ENCODE measurements at places on chromosomes 1 and 21. TPM values are rescaled to one million over a fixed set of nuclear protein-coding genes. Genes with fewer than 3 reads are reported as not detected.

Gene SLC35D1
- 7.9 TPM for total RNA-seq

- no peak overlapping the region for H3K27ac ChIP-seq
- no peak overlapping the region for H3K4me3 ChIP-seq
- no peak for DNase-seq
- H3K4me1 ChIP-seq: no peaks in the 10 kb centered on the region
- no peaks in the 10 kb centered on the region for H3K36me3 ChIP-seq
- no peaks in the 10 kb centered on the region for H3K27me3 ChIP-seq
These were observed 528.1 kb downstream of the KIF26B start for GRCh38 chr1:245682638-245683628.

DNA sequence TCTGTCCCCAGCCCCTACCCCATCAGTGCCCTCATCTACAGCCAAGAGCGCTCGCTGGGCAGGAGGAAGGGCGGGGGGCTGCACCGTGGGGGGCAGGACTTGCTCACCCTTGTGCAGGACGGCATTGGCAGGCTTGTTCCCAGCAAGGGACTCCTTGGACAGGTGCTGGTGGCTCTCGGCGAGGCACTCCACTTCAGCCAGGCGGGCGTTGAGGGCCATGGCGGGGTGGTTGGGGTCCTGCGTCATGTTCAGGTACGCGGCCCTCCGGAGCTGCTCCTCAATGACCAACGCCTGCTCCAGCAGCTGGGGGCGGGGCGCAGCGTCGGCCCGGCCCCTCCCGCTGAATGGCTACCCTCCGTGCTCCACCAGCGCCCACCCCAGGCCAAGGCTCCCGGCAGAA is 64.0 kb downstream of the KCNAB2 start:
- peaks cover 22% of the 10 kb centered on the region for H3K27me3 ChIP-seq
- no peak for DNase-seq

- no peaks in the 10 kb centered on the region for H3K36me3 ChIP-seq
- no peak for DNase-seq
These were observed 171.5 kb upstream of the IRF2BP2 start for GRCh38 chr1:234781241-234782065.

DNA sequence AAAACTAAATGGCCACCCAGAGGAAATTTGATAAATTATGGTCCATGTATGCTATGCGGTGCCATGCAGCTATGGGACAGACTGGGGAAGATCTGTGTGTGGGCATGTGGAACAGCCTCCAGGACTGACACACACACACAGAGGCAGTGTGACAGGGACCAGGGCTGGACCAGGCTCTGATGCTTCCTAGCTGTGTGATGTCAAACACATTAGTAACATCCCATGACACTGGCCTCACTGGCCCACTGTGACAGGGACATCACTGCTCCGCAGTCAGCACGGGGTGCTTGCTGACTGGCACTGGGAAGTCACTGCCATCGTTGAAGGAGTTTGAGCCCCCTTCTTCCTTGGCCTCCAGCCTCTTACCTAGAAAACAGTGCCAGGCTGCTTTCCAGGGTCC is 13.9 kb downstream of the RAP1GAP start:
- no peak for DNase-seq
- H3K4me3 ChIP-seq: no peak overlapping the region
- peaks cover 22% of the 10 kb centered on the region for H3K27me3 ChIP-seq
- no peaks in the 10 kb centered on the region for H3K36me3 ChIP-seq
- H3K27ac ChIP-seq: no peak overlapping the region
- no peaks in the 10 kb centered on the region for H3K4me1 ChIP-seq

DNA sequence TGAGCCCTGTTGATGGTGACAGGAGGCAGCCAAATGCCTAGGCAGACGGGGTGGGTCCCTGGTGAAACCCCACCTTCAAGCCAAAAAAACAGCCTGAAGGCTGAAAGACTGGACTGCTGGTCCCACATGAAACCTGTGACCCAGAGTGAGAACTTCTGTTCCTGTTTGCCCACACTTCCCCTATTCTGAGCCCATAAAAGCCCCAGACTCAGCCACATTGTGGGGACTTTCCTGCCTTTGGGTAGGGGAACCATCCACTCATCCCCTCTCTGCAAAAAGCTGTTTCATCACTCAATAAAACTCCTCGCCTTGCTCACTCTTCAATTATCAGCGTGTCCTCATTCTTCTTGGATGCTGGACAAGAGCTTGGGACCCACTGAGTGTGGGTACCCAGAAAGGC is 25.2 kb downstream of the HTR6 start:
- H3K27me3 ChIP-seq: no peaks in the 10 kb centered on the region
- no peak overlapping the region for H3K4me3 ChIP-seq
- no peak for DNase-seq
- H3K36me3 ChIP-seq: no peaks in the 10 kb centered on the region

- H3K4me3 ChIP-seq: no peak overlapping the region
- no peaks in the 10 kb centered on the region for H3K4me1 ChIP-seq
- H3K36me3 ChIP-seq: no peaks in the 10 kb centered on the region
- no peak for DNase-seq
These were observed 168.5 kb upstream of the ZC3H12A start for GRCh38 chr1:37305841-37306240.

GRCh38 chr1:160116283-160117147 is 956 bp downstream of the ATP1A2 start:
- H3K36me3 ChIP-seq: no peaks in the 10 kb centered on the region
- H3K27me3 ChIP-seq: no peaks in the 10 kb centered on the region
- DNase-seq: peak; percentile 89
- H3K4me1 ChIP-seq: peaks cover 68% of the 10 kb centered on the region
- peak overlapping the region; percentile 54 for H3K4me3 ChIP-seq

All from gastrocnemius medialis (tissue), 4 donors.